ENCODE measurements at places on chromosomes 3 and 15.

GRCh38 chr15:84855136-84855535, 29.3 kb upstream of the SLC28A1 start:
- no peak for DNase-seq

- DNase-seq = no peak
Measured at GRCh38 chr3:69200384-69201068, 78.1 kb upstream of the LMOD3 start.

DNA sequence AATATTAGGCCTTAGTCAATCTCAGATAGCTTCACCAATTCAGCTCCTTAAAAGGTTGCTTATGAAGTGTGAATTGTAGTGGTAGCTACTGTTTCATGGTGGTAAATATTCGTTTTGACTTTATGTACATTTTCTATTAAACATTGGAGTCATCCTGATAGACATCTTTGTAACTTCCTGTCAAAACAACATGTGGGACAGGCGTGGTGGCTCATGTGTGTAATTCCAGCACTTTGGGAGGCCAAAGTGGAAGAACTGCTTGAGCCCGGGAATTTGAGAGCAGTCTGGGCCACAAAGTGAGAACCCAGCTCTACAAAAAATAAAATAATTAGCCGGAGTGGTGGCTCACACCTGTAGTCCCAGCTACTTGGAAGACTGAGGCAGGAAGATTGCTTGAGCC, 2.0 kb upstream of the TRIM59 start:
- DNase-seq = no peak

DNA sequence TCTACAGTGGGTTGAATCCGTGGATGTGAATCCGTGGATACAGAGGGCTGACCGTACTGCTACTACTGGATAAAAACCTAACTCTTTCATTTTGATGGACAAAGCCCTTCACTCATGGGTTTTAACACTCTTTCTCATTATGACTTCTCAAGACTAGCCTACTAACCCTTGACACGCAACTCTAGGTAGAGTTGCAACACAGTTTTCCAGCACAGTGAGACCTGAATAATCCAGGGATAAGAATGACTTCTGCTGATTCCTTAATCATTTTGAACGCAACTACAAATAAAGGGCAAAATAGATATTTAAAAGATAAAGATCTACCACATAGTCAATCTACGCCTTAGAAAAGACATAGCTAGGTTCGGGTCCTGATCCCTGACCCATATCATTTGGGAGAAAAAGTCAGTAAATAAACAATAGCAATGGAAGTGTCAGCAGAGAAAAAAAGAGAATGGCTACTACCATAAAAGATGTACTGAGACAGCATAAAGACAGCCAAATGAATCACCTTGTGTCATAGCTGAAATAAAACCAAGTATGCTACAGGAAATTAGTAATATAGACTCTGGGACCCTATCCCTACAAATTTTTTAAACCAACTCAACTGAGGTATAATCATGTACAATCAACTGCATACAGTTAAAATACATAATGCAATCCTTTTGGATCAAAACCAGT, 87.6 kb downstream of the DPH6 start:
- DNase-seq = no peak

DNA sequence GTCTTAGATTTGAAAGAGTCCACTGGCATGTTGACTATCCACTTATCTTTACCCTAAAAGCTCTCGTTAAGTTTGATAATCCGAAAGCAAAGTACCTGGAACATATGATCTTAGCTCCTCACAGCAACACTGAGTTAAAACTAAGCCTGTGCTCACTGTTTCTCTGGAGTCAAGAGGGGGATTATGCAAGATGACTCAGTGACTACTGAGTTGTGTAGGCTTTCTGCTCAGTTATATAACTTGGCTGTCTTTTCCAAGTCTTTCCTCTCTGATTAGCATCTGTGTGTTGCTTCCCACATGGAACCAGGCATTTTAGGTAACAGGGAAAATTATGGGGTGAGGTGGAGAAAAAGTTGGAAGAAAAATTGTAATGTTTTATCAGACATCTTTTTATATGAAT, 31.2 kb upstream of the MYO5C start:
- DNase-seq = no peak

GRCh38 chr3:133744241-133744640, 2.0 kb upstream of the TF start:
- no peak for DNase-seq

GRCh38 chr15:43919540-43920253, 92.9 kb downstream of the WDR76 start:
- DNase-seq = no peak

DNA sequence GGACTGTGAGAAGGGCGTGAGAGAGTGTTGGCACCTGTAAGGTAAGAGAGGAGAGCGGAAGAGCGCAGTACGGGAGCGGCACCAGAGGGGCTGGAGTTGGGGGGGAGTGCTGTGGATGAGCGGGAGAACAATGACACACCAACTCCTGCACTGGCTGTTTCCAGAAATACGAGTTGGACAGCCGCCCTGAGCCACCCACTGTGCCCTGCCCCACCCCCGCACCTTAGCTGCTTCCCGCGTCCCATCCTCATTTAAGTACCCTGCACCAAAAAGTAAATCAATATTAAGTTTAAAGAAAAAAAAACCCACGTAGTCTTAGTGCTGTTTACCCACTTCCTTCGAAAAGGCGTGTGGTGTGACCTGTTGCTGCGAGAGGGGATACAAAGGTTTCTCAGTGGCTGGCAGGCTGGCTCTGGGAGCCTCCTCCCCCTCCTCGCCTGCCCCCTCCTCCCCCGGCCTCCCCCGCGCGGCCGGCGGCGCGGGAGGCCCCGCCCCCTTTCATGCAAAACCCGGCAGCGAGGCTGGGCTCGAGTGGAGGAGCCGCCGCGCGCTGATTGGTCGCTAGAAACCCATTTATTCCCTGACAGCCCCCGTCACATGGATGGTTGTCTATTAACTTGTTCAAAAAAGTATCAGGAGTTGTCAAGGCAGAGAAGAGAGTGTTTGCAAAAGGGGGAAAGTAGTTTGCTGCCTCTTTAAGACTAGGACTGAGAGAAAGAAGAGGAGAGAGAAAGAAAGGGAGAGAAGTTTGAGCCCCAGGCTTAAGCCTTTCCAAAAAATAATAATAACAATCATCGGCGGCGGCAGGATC, at the start of gene SOX2:
Gene SOX2, plus strand, starts transcription at position 601 of the 811 bp plus-strand sequence. CDS start 436 bp downstream, outside the sequence.
- DNase-seq = no peak

DNA sequence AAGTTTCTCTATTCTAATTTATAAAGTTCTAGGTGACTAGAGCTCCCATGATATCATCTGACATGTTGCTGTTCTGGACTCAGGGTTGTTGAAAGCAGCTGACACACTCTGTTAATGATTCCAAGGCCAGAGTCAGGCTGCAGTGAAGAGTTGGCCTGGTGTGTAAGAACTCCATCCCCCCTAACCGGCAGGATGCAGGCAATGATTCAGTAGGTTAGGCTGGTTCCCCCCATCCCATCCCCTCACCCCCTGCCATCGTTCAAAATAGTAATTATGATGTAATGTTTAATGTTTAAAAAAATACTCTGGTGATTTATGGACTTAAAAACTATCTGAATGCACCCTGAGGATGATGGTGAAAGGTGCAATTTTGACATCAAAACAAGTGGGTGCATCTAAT, 4.6 kb upstream of the TRIM71 start:
- no peak for DNase-seq

GRCh38 chr15:25695875-25696760, 167.0 kb downstream of the ATP10A start:
- no peak for DNase-seq

GRCh38 chr3:120148187-120148949, 54.1 kb upstream of the GSK3B start:
- DNase-seq = no peak

DNA sequence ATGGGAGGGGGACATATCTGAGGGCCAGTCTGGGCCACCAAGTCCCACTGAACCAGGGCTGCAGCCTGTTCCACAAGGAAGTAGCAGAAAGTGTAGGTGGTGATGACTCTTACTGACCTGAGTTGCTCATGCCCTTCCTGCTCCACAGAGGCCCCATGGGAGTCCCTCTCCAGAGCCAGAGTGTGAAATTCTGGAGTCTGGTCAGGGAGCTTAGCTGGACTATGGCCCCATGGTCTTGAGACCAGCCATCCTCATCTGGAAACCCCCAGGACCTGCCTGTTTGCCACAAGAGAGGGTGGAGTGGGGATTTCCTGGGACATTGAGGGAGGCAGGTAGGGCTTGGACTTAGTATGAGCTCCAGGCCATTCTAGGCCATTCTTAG, 3.0 kb downstream of the SPINT1 start:
- no peak for DNase-seq

- DNase-seq = no peak
Measured at GRCh38 chr3:37494216-37494615, 319.8 kb upstream of the LRRFIP2 start.

GRCh38 chr3:47617086-47618010, 38.7 kb upstream of the CSPG5 start:
- DNase-seq = no peak

DNA sequence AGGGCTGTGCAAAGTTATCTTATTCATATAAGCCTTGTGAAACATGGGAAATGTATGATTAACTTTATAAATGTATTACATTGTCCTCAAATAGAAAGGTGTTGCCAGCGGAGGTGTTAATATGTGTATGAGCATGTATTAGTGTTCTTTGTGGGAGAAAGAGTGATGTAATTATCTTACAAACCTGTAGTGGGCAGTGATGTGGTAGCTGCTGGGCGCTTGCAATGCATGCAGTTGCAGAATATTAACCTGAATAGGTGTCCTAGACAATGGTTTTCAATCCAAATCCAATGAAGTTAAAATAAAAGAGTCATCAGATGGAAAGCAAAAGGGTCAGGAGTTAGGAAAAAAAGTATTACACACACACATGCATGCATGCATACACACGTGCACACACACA, 881.3 kb upstream of the CADM2 start:
- DNase-seq = no peak

DNA sequence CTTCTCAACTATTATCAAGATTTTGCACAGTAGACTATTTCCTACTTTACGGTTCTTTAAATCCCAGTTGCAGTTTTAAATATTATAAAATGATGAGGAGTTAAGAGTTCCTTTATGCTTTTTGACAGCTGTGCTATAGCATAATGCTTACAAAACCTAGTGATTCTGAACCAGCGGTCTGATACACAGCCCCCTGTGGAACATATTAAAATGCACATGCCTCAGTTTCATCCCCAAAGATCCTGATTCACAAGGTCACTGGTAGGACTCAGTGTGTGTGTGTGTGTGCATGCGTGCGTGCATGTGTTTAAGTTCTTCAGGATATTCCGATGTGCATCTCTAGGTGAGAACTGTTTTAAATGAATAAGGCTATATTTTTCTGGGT, 330.1 kb upstream of the TPM1 start:
- DNase-seq = no peak

DNA sequence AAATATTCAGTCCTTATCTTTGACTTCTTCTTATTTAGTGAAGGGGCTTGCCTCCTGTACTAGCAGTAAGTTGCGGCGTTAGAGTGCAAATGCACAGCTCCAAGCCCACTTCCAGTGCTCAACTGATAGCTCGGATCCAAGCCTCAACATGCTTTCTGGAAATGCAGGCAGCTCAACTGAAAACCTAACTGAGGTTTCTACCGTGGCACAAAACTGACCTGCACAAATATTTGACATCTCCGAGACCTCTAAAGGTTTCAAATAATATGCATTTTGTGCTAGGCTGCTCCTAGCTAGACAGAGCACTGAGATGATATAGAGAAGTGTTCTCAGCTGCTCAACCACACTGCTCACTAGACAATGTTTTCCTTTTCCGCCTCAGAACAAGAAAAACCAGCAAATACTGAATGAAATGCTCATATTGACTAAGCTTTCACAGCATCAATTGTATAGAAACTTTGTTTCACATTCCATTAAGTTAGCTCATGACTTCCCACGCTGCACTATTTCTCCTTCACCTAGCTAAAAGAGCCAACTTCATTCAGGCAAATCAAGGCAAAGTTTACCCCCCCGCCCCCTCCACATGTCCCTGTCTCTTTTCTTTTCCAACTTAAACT, 822 bp downstream of the ZNF385D start:
- no peak for DNase-seq

GRCh38 chr3:14836049-14836468, 17.3 kb downstream of the FGD5 start:
- DNase-seq = no peak

GRCh38 chr3:155676252-155676981, 68.5 kb downstream of the PLCH1 start:
- no peak for DNase-seq

DNA sequence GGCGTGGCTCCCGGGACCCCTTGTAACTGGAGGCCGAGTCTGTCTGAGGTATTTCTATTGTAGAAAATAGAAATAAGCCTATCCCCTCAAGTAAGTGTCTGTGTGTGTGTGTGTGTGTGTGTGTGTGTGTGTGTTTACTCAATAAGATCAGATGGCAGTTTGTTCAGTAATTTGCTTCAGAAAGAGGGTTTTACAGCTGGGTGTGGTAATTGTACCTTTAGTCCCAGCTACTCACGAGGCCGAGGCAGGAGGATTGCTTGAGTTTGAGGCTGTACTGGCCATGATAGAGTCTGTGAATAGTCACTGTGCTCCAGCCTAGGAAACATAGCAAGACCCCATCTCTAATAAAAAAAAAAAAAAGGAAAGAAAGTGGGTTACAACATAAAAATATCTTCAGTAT, 8.7 kb downstream of the SPINT1 start:
- no peak for DNase-seq

- DNase-seq = no peak
Measured at GRCh38 chr15:58770519-58770856, 614 bp upstream of the MINDY2 start.

- DNase-seq = no peak
Measured at GRCh38 chr3:171379961-171380483, 80.2 kb downstream of the TNIK start.

DNA sequence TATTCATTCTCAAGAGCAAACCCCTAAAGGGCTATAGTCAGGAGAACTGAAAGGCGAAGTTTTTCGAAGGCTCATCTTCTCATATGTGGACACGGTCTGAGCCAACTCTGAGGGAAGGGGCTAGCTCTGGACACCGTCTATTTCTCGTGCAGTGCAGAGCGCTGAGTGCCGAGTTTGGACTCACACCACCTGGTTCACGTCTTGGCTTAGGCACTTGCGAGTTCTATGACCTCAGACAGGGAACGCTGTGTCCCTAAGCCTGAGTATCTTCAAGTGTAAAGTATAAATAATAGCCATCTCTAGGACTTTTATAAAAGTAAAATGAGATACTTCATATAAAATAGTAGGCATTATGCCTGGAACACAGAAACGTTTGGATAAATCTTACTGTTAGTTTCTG, 223.7 kb downstream of the FMN1 start:
- DNase-seq = no peak

DNA sequence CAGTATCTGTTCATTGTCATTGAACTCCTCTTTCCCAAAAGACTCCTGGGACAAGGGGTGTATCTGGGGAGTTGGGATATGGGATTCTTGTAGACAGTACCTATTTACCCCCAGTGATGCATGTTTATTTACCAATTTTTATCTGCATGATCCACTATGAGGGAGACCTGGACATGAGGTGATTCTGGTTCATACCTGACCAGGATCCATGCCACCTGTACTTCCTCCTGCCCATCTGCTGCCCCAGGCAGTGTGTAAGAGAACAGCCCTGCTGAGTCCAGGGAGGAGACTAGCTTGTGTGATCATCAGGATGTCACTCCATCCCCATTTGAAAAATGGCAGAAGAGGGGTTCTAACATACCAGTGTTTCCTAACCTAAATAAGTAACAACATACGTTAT, 3.1 kb upstream of the TPRG1 start:
- no peak for DNase-seq

Data from vagina (tissue), 2 donors.